ENCODE measurements at places on chromosomes 4 and X.

DNA sequence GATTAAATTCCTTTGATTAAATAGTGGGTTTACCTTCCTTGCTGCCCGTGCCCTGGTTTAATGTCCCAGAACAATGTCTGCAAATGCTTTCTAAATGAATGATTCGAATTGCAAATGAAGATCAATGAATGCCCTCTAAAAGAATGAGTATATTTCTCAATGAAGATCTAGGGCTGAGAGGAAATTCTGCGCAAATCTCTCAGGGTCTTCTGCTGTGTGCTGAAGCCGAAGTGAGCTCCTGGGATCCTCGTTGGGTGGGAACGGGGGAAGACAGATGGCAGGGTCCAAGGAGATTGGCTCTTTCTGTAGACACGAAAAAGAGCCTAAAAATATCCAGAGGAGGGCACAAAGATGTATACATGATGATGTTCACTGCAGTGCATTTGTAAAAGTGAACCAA is 224.8 kb downstream of the STIM2 start:
- no peak for ATAC-seq

GRCh38 chr4:116599859-116600258 is 485.5 kb downstream of the TRAM1L1 start:
- no peak for ATAC-seq

- no peak for ATAC-seq
These were observed 567.9 kb upstream of the HTR2C start for GRCh38 chrX:114015966-114016365.

- no peak for ATAC-seq
These were observed 147.5 kb upstream of the ANK2 start for GRCh38 chr4:112901962-112902411.

DNA sequence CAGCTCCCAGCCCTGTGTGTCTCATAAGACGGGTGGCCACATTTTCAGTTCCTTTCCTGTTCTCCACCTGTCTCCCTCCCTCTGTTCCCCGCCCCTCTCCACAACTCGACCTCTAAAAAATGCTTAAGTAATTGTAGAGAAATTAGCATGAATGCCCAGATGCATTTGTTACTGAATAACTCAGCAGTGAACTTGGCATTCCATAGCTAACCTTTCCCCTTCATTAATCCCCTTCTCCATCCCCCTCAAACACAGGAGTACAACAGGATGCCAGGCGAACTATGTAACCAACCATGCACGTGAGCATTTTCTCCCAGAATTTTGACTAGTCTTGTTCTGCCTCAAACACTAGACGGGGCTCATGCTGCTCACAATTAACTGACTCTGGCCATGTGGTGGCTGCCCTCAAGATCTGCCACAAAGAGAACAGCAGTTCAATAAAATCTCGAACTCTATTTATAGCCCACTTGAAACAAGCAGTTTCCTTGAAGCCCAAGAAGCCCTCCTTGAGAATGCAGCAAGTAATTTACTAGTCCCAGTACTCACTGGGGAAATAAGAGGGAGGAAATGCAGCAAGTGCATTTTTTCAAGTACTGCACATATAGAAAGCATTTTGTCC is 351.2 kb downstream of the ARHGAP24 start:
- peak; percentile 54 for ATAC-seq

GRCh38 chrX:100593126-100593525 is 8.4 kb downstream of the TNMD start:
- no peak for ATAC-seq

- no peak for ATAC-seq
These were observed 29.3 kb upstream of the MYOZ2 start for GRCh38 chr4:119106036-119107000.

- ATAC-seq = no peak
These were observed 3.0 kb downstream of the MAGED2 start for GRCh38 chrX:54810532-54810931.

DNA sequence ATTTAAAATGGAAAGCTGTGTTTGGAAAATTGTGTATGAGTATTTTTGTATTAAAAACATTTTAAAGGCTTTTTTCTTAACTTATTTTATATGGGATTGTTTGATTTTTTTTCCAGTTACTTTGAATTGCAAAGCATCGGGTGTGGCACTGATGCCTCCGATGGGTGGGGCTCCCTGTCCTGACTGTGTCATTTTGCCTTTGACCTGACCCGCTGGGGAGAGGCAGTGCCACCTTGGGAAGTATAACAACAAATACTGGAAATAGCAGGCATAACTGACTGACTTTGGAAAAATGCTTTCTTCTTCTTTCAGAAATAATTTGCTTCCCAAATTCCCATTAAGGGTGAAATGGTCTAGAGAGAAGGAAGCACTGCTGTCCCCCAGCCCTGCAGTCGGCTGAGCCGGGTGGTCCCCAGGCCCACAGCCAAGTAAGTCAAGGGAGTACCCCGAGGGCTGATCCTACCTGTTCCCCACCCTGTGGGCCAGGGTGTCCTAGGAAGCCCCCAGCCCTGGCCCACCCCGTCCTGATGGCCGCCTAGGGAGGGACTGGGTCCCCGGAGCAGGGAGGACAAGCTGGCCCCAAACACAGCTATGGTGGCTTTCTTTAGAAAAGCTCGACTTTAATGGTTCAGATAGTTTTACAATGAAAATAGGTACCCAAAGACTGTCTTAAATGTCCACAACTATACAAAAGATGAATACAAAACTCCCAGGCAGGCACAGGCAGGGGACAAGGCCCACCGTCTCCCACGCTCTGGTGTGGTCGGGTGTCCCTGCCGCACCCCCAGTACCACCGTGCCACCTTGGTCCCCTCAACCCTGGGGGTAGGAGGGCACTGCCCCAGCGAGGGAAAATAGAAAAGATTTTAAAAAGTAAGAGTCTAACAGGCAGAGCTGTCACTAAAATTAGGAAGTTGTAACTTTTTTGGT is 26.4 kb downstream of the NELFA start:
- no peak for ATAC-seq

GRCh38 chrX:18649498-18649951 is 22.4 kb downstream of the RS1 start:
- ATAC-seq = peak; percentile 35

- no peak for ATAC-seq
These were observed 8.6 kb upstream of the FGF5 start for GRCh38 chr4:80257851-80258250.

GRCh38 chrX:46687619-46688018 is 71.3 kb downstream of the SLC9A7 start:
- ATAC-seq = no peak

DNA sequence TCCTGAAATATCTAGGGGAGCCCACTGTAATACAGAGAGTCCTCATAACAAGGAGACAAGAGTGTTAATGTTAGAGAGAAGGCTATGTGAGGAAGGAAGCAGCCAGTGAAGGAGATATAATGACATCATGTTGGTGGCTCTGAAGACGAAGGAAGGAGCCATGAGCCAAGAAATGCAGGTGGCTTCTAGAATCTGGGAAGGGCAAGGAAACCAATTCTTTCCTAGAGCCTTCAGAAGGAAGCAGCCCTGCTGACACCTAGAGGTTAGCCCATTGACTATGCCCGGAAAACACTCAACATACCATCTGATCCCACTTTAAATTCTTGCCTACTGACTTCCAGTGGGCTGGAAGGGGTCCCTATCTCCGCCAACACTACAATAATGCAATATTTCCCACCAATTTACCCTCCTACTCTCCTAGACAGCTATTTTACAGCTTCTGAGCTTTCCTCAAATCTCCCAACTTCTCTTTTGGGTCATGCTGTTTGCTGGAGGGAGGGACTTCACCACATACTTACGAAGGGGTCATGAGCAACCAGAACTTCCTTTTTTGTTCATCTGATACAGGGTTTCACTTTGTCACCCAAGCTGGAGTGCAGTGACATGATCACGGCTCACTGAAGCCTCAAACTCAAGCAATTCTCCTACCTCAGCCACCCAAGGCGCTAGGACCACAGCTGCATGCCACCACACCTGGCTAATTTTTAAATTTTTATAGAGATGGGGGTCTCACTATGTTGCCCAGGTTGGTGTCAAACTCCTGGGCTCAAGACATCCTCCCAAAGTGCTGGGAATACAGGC is 25.2 kb upstream of the G3BP2 start:
- ATAC-seq = no peak

DNA sequence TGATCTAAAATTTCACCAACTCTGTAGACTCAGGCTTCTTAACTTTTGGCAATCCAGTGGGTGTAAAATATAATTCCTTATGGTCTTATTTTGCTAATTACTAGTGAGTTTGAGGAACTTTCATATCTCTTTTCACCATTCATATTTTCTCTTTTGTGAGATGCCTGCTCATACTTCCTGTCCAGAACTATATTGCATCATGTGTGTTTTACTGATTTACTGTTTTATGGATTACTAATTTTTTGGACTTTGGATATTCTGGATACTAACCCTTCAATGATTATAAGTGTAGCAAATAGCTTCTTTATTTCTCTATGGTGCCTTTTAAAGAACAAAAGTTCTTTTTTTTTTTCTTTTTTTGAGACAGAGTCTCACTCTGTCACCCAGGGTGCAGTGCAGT is 20.6 kb downstream of the GSX2 start:
- ATAC-seq = no peak

DNA sequence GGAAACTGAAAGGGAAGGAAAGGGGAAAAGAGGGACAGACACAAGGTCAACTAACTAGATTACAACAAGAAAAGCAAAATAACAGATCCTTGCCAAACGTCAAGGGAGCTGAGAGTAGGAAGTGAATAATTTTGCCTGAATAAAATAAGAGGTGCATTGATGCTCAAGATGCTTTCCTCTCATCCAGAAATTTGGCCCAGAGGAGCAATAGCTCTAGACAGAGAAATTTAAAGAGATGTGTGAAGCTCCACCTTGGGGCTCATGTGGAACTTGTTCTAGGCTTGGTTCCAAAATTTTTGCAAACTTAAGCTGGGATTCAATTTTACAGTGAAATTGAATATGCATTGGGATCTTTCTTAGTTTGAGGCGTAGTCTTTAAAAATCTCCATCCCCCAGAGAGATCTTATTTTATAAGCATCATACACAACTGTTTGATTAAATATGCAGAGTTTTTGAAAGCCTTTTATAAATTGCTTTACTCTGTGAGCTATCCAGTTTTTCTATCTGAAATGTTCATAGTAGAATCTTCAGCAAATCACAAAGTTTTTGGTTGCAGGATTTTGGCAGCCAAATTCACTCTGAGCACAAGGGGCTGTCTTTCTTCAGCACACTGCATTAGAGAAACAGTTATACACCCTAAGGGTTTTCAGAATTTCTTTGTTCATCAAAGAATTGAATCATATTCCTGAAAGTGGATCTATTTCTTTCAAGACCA is 1159.5 kb downstream of the ADGRL3 start:
- ATAC-seq = no peak

GRCh38 chrX:10620121-10620699 is at the start of gene MID1:
Gene MID1 (minus strand): TSS chrX:10620585. CDS start chrX:10567547, 53,038 bp downstream.
- peak; percentile 88 for ATAC-seq

DNA sequence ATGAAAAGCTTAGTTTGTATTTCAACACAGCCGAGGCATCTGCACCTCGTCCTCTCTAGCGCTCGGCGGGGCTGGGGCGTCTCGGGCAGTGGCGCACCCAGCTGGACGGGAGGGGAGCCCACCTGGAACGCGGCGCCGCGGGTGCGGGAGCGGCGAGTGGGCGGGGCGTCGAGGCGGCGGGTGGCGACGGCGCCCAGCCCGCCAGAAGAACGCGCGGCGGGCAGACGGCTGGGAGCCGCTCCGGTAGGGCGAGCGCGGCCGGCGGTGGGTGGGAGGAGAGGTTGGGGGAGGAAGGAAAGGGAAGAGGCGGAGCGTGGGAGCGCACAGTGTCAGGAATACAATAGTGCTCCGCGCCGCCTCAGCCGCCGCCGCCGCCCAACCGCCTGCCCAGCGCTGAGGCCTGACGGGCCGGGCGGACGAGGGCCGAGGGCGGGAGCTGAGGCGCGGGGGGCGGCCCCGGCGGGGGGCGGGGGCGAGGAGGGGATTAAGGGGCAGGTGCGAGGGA is at the start of gene JADE3:
JADE3 (plus strand) TSS at position 324 of the 505 bp plus-strand sequence. CDS start 72,474 bp downstream, outside the sequence.
- peak; percentile 93 for ATAC-seq

DNA sequence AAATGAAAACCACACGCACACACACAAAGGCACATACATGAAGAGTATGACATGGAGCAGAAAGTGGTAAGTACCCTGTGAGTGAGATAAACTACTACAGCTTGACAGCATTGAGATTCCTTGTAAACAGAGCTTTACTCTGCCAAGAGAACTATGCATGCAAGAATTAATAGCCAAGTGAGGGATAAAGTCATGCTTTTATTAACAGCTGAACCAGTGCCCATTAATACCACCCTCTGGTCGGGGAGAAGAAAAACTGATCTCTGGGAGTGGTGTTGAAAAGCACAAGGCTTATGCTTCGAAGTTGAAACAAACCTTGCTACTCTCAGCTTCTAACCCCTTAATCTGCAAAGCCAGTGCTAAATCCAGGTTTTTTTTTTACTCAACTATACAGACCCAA is 95.9 kb upstream of the C1QTNF7 start:
- no peak for ATAC-seq

GRCh38 chr4:52298444-52298843 is 247.3 kb downstream of the SPATA18 start:
- no peak for ATAC-seq

GRCh38 chr4:143351774-143352451 is 15.2 kb downstream of the GAB1 start:
- ATAC-seq = peak; percentile 40

DNA sequence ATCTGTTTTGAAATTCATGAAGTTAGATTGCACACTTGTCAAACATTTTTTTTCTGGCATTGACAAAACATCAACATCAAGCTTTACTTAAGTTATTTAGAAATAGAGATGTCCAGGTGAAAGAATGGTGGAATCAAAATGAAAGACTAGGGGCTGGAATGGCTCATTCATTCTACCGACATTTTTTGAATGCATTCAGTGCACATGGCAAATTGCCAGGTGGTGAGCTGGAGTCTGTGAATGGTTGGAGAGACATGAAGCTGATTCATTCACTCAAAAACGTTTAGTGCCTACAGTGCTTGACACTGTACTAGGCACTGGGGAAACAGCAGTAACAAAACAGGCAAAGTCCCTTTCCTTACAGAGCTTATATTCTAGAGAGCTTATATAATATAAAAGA is 292.4 kb downstream of the PPP1R2C start:
- ATAC-seq = no peak

DNA sequence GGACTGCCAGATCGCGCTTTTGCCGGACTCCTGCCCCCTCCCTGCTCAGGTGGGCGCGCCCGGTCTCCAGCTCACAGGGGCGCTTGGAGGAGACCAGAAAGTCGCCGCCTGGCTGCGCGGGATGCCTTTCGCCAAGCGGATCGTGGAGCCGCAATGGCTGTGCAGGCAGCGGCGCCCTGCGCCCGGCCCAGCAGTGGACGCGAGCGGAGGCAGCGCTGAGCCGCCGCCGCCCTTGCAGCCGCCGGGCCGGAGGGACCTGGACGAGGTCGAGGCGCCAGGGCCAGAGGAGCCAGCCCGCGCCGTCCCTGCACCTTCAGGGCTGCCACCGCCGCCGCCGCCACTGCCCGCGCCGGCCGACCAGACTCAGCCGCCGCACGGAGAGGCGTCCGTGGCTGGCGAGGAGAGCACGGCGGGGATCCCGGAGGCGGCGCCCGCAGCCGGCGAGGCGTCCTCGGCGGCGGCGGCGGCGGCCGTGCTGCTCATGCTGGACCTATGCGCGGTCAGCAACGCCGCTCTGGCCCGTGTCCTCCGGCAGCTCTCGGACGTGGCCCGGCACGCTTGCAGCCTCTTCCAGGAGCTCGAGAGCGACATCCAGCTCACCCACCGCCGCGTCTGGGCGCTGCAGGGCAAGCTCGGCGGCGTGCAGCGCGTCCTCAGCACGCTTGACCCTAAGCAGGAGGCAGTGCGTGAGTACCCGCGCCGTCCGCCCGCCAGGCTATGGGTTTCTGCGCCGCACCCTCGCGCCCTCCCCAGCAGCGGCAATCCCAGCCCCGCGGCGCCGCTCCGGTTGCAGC is 834 bp downstream of the NHS start:
- ATAC-seq = peak; percentile 21

GRCh38 chr4:78509043-78509442 is 42.5 kb upstream of the ANXA3 start:
- ATAC-seq = no peak

All from motor neuron (in vitro differentiated cells).